Right atrium auricular region (tissue), 2 donors: ENCODE measurements at places on chromosomes 4 and X. TPM values are rescaled to one million over a fixed set of nuclear protein-coding genes. Genes with fewer than 3 reads are reported as not detected.
A peak's percentile ranks its signal among the peaks of the same experiment; 100 is the strongest.

DNA sequence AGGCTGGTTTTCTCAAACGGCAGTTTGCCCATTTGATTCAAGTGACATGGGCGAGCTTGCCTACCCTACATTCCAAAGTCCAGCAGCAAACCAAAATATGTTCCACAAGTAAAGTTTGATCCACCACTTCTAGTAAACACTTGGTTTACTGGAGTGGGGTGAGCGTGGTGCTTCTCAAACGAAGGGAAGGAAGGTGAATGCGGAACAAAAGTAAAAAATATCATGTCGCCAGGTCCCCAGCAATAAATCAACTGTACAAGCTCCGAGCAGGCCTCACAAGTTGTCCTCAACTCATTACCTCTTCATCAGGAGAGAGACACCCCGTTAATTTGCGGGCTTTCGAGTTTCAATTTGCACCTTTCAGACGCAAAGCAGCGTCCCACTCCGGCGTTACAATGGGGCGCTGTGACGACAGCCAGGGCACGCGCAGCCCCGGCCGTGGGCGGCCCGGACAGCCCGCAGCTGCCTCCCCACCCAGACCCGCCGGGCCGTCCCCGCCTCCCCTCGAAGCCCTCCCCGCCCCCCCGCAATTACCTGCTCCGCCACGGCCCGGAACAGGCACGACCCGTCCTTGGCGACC is 1.0 kb downstream of the OTUD4 start:
- H3K4me3 ChIP-seq, result peak overlapping the region; percentile 67
- peak overlapping the region; percentile 94 for H3K27ac ChIP-seq
- peak; percentile 69 for DNase-seq
- no peaks in the 10 kb centered on the region for H3K27me3 ChIP-seq

Gene ADAM29
- not detected for total RNA-seq

Gene F11
- total RNA-seq, result not detected

Gene CYTL1
- total RNA-seq, result not detected

DNA sequence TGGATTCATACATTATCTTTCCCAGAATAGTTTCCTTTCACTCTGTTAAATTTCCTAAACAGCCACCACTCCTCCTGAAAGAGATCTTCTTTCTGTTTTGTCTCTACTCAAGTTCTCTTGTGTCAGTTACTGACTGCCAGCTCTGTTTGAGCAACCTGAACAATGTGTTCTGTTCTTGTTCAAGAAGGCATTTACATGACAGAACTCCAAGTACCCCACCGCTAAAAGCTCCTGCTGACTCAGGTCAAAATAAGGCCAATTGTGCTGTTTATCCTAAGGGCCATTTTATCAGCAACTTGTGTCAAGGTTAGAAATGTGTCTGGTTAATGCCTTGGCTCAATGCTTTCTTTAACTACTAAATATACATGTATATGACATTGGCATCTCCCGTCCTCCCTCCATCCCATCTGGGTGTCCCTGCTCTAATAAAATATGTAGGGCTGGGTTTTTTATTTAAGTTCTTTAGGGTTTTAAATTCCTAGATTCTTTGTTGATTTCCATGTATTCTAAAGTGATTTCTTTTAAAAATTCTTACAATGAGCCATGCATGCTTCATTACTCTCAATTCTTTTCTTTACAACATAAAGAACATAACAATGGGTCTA is 144.3 kb upstream of the PAQR3 start:
- no peak overlapping the region for H3K4me3 ChIP-seq
- no peaks in the 10 kb centered on the region for H3K27me3 ChIP-seq
- no peaks in the 10 kb centered on the region for H3K36me3 ChIP-seq
- H3K4me1 ChIP-seq, result no peaks in the 10 kb centered on the region
- no peak for DNase-seq
- H3K27ac ChIP-seq, result peak overlapping the region; percentile 65

- no peak for DNase-seq
- no peak overlapping the region for H3K27ac ChIP-seq
- no peak overlapping the region for H3K4me3 ChIP-seq
- no peaks in the 10 kb centered on the region for H3K27me3 ChIP-seq
Measured at GRCh38 chrX:151183912-151184565, 7.7 kb downstream of the GPR50 start.

GRCh38 chrX:131317326-131317725 is 28.2 kb upstream of the IGSF1 start:
- no peaks in the 10 kb centered on the region for H3K36me3 ChIP-seq
- no peaks in the 10 kb centered on the region for H3K27me3 ChIP-seq
- no peak overlapping the region for H3K27ac ChIP-seq
- DNase-seq, result no peak
- H3K4me3 ChIP-seq, result no peak overlapping the region
- no peaks in the 10 kb centered on the region for H3K4me1 ChIP-seq

GRCh38 chr4:106478152-106478551 is 109.6 kb upstream of the GIMD1 start:
- H3K36me3 ChIP-seq, result no peaks in the 10 kb centered on the region
- no peak for DNase-seq

DNA sequence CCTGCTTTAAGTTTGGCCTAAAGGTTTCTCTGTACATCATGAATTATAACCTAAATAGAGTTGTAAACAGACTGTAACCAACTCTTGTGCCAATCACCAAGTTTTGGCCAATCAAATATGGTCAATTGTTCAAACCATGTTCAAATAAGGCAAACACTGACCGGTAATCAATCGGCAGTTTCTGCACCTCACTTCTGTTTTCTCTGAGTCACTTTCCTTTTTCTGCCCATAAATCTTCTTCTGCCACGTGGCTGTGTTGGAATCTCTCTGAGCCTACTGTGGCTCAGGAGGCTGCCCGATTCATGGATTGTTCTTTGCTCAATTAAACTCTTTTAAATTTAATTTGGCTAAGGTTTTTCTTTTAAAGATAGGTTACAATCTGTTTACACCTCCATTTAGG is 16.5 kb upstream of the ENPP6 start:
- no peaks in the 10 kb centered on the region for H3K27me3 ChIP-seq
- no peak for DNase-seq

DNA sequence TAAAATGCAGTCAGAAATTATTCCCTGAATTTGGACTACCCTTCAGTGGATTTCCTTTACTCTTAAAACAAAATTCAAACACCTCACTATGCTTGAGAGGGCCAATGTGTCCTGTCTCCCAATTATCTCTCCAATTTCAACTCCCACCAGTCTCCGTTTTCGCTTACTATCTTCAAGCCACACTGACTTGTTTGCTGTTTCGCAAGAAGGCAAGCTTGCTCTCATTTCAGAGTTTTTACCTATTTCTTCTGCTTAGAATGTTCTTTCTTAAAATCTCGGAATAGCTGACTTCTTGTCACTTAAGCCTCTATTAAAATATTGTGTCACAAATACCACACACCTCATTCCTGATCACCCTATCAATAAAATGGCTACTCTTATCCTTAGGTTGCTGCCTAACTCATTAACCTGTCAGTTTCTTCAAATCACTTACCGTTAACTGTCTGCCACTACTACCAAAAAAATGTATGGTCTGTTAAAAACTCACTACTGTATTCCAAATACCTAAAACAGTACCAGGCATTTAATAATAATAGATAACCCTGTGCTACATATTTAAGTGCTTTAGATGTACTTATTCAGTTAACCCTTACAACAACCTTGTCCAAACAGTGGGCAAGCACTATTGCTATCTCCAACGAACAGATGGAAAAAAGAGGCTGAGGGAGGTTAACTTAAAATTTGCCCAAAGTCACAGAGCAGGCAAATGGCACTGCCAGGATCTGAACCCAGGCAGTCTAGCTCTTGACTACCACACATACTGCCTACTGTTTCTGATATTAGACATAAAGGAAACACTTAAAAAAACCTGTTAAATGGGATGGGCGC is 2.9 kb downstream of the UBA6 start:
- no peaks in the 10 kb centered on the region for H3K27me3 ChIP-seq
- peaks cover 15% of the 10 kb centered on the region for H3K4me1 ChIP-seq
- no peak for DNase-seq
- H3K27ac ChIP-seq, result no peak overlapping the region
- H3K36me3 ChIP-seq, result no peaks in the 10 kb centered on the region

Gene PCSK1N
- total RNA-seq, result 4.3 TPM

DNA sequence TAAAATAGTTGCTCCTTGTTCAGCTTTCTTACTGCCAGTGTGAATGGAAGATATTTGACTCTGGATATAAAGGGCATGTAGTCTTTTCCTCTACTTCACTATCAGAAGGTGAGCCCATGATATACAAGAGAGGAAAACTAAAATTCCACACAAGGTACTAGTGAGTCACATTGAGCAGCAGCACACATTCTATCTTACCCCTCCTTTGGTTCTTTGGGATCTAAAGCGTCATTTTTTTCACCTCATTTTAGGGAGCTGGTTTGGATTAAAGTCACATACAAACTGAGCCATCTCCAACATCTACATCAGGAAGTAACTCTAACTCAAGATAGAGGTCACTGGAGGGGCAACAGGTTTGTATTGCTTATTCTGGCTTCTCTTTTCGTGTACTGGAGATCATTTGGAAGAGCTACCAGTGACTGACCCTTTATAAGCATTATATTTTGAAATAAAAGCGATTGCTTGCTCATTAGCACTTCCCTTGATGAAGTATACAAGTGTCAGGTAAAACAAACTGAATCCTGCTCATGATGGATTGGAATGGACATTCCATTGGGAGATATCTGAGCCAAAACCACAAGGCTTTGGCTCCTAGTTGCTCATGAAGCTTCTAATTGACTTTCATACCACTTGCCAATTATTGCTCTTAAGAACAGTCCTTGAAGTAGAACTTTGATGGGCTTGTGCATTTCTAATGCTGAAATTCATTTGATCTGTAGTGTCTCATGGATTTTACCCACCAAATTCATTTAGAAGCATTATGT is 124.1 kb downstream of the SPCS3 start:
- no peaks in the 10 kb centered on the region for H3K27me3 ChIP-seq
- H3K27ac ChIP-seq, result no peak overlapping the region
- H3K4me3 ChIP-seq, result no peak overlapping the region

DNA sequence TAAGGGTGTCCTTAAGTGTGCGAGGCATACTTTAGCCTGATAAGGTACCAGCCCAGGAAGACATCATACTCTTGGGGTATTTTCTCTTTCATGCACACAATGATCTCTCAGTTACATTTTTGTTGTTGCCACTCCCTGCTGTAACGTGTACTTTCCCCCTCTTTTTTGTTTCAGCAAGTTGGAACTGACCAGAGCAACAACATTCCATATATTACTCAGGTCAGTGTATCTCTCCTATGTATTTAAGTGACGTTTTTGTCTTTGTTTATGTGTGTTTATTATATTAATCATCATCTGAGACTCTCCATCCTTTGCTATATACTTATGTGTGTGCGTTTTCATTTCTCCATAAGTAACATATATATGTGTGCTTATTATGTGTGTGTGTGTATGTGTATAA is 71.3 kb upstream of the VBP1 start:
- no peaks in the 10 kb centered on the region for H3K36me3 ChIP-seq
- DNase-seq, result no peak
- H3K27me3 ChIP-seq, result no peaks in the 10 kb centered on the region
- H3K4me3 ChIP-seq, result no peak overlapping the region

DNA sequence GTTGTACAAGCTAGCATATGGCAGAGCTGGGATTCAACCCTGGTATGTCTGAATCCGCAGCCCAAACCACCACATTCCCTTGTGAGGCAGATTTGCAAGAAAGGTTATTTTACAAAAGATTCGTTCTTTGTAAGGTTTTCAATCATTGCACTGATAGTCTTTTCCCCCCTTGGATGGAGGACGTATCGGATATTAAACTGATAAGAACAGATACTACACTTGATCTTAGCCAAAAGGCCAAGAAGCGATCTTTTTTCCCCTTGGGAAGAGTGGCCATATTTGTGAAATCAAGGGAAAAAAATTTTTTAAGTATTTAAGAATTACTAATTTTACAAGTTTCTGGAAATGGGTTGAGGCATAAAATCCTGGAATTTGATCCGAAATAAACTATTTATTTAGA is 34.4 kb upstream of the MSMO1 start:
- H3K4me3 ChIP-seq, result no peak overlapping the region
- DNase-seq, result no peak
- H3K36me3 ChIP-seq, result peaks cover 8% of the 10 kb centered on the region
- no peak overlapping the region for H3K27ac ChIP-seq
- no peaks in the 10 kb centered on the region for H3K27me3 ChIP-seq
- H3K4me1 ChIP-seq, result no peaks in the 10 kb centered on the region

Gene TSPAN5
- total RNA-seq, result 1.8 TPM

- H3K4me3 ChIP-seq, result no peak overlapping the region
- no peaks in the 10 kb centered on the region for H3K36me3 ChIP-seq
- H3K4me1 ChIP-seq, result peaks cover 19% of the 10 kb centered on the region
- no peaks in the 10 kb centered on the region for H3K27me3 ChIP-seq
- DNase-seq, result no peak
Measured at GRCh38 chr4:40995850-40996249, 218.5 kb downstream of the APBB2 start.
